Activated naive CD4-positive, alpha-beta T cell (primary cell): ENCODE measurements at places on chromosomes 13 and 19.

- no peak for DNase-seq
These were observed 793.0 kb downstream of the OLFM4 start for GRCh38 chr13:53821632-53822031.

DNA sequence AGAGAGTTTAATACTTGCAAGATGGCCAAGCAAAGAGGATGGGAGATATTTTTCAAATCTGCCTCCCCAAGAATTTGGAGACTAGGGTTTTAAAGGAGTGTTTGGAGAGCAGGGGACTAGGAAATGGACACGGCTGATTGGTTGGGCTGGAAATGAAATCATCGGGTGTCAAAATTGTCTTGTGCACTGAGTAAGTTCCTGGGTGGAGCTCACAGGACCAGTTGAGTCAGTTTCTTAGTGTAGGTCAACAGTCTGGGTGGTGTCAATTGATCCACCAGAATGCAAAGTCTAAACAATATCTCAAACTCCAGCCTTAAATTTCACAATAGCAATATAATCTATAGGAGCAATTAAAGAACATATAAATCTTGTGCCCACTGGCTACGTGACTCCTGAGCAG, 23.0 kb upstream of the CEACAM4 start:
- DNase-seq: no peak

DNA sequence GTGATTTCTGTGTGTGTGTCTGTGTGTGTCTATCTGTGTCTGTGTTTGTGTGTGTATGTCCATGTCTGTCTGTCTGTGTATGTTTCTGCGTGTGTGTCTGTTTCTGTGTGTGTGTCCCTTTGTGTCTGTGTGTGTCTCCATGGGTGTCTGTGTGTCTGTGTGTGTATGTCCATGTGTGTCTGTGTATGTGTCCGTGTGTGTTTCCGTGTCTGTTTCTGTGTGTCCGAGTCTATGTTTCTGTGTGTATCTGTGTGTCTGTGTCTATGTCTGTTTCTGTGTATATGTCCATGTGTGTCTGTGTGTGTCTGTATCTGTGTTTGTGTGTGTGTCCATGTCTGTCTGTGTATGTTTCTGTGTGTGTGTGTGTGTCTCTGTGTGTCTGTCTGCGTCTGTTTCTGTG, 276.3 kb upstream of the SOX1 start:
- DNase-seq: no peak

GRCh38 chr13:113063091-113063491, 42.5 kb upstream of the F7 start:
- DNase-seq: no peak

DNA sequence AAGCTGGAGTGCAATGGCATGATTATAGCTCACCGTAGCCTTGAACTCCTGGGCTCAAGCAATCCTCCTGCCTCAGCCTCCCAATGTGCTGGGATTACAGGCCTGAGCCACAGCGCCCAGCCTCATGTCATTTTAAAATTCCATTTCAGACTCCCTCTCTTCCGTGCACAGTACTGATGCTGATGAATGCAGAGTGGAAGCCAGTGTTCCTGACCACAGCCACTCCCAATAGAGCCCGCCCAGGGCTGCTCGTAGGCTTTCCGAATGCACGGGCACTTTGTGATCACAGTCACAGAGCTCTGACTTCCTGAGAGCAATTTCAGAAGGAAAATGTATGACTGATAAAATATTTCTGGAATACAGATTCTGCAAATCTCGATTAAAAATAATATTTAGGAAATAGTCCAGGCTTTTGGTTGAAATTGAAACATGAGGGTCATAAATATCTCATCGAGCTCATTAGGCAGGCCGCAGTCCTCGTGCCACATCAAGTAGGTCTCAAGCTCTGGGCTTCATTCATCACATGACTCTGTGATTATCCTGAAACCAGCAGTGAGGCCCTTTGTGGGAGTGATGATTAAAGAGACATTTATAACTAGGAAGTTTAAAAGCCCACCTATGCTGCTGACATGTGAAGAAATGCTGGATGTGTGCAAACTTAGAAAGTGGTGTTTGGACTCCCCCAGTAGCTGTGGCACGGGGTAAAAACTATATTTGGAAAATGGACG, 38.9 kb upstream of the AMER2 start:
- DNase-seq: no peak
